Activated naive CD8-positive, alpha-beta T cell treated with anti-CD3 and anti-CD28 coated beads, Interleukin-2, amount 10 ng/mL, durations not matched to agents 7 days and 5 days (primary cell): ENCODE measurements at places on chromosomes 4 and X.

- DNase-seq: no peak
These were observed 1.3 kb downstream of the NKAP start for GRCh38 chrX:119942173-119942819.

DNA sequence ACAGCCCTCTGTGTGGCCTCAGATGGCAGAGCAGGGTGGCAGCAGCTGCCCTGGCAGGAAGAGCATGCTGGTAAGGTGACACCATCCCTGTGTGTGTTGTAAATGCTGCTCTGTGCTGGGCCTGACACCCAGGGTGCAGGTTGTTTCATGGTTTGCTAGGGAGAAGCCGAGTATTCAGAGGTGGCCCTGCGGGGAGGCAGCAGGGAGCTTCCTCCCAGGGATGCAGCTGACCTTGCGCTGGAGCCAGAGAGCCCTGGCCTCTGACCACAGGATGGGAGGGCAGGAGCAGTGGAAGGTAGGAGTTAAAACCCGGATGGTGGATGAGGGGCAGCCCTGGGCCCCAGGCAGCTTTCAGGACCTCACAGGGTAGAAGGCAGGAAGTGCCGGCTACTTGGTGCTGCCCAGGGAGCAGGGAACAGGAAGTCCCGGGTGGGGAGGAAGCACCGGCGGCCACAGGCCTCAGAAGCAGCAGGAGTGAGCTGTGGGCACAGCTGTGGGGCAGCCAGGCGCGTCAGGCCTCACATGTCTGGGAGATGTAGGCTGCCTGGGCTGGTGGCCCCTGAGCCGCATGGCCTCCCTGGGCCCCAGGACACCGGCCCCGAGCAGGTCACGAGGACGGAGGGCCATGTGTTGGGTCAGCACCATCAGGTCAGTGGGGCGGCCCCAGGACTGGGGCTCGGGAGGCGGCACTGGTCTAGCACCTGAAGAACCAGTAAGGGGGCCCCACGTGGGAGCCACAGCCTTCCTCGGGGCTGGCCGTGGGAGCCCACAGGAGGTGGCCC lies 19.1 kb downstream of the SH3BP2 start:
- peak; percentile 73 for DNase-seq

- DNase-seq: no peak
These were observed 595.4 kb upstream of the AGA start for GRCh38 chr4:178037459-178038214.

GRCh38 chr4:74418063-74418670 lies 26.8 kb upstream of the AREG start:
- DNase-seq: no peak

GRCh38 chr4:83205760-83206159 lies 78.8 kb downstream of the COQ2 start:
- no peak for DNase-seq

DNA sequence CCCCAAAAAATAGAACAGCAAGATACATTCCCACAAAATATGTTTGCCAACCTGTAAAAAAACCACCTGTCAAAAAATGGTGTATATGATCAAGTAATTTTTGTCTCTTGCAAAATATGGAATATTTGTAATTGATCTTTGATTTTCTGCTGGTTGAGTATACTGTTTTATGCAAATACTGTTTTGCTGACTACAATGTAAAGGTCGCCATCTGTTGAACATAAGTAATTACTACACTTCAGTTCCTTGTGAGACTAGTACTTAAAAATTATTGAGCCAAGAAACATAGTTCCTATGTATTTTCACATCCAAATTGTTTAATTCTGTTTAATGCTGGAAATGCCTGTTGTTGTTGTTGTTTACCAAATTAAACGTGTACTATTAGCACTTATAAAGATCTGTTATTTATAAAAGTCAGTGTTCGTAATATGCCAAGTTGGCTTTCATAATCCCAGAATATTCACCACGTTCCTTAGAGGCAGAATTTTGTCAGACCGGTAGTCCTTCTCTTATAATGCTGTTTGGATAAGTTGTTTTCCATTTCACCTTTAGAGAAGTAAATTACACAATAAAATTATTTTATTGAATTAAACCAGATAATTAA lies 144.2 kb downstream of the PDLIM5 start:
- no peak for DNase-seq

- no peak for DNase-seq
These were observed 640.3 kb downstream of the TRIML1 start for GRCh38 chr4:188779581-188779980.

- no peak for DNase-seq
These were observed 526.4 kb upstream of the PRKX start for GRCh38 chrX:4239650-4240540.
